ENCODE measurements at places on chromosomes 6 and 20.

DNA sequence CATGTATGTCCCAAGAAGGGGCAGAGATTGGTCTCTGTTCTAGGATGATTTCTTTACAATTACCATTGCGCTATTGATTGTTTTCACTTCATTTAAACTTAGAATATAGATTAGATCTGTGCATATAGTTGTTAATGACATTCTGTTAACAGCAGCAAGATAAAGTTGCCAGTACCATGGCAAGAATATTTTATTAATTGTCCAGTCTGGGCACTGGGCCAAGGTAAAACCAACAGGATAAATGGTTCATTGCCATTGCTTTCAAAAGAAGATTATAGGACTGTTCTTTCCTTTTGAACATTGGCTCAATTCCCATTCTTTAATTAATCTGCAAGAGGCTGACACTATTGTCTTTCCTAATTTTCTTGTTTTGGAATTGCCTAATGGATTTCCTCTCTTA lies 592.4 kb downstream of the RFPL4B start:
- DNase-seq = no peak

GRCh38 chr20:7151676-7152470 lies 384.4 kb downstream of the BMP2 start:
- DNase-seq = no peak

DNA sequence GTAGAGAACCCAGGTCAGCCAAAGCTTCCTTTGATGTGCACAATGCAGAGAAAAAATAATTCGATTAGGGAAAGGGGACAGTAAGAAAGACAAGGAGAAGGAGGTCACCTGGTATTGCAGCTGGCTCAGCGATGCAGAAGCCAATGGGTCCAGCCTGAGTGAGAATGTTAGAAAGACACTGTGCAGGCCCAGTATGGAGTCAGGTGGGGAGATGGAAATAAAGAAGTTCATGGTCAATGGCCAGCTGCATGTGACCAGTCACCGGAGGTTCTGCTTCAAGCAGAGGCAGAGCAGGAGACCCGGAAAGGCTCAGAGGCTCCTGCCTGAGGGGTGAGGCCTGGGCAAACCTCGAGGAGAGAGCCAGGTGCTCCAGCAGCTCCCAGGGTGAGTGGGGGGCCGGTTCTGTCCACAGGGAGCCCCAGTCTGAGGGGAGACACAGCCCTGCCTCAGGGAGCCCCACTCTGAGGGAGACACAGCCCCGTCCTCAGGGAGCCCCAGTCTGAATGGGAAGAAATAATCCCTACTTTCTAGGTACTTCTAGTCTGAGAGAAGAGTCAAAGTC lies 51.3 kb downstream of the LRFN2 start:
- DNase-seq = no peak

GRCh38 chr6:156167625-156168071 lies 609.5 kb upstream of the ARID1B start:
- DNase-seq = no peak
